ENCODE measurements at places on chromosomes 12 and 14.

GRCh38 chr14:94906577-94906976, 136.7 kb upstream of the GSC start:
- DNase-seq: no peak

GRCh38 chr12:121240484-121241101, 30.7 kb downstream of the P2RX4 start:
- DNase-seq: peak; percentile 81

- DNase-seq: no peak
Observed at GRCh38 chr14:79432640-79433039, 778.7 kb downstream of the DIO2 start.

GRCh38 chr14:91429385-91429784, 11.8 kb upstream of the CCDC88C start:
- DNase-seq: no peak

DNA sequence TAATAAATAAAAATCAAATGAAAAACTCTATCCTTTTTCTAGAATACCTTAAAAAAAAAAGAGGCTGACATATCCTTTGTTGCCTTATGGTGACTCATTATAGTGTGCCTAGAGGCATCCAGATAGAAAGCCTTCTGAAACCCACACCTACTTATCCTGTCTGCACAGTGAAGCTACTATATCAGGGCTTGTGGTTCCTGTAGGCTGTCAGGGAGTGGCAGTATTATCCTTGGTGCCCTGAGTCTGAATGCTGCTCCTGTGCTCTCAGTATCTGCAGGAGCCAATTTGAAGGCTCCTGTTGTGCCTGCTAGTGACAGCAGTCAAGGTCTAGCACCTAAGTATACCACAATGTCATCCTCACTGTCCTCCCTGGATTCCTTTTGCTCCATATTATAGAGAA, 168.4 kb upstream of the AVPR1A start:
- no peak for DNase-seq

DNA sequence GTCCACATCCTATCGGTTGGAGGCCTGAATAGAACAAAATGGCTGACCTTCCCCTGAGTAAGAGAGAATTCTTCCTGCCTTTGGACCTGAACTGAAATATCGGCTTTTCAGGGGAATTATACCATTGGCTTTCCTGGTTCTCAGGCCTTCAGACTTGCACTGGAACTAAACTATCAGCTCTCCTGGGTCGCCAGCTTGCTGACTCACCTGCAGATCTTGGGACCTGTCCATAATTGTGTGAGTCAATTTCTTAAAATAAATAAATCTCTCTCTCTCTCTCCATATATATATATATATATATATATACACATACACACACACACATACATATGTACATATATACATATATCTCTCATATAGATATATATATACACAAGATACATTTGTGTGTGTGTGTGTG, 41.6 kb downstream of the KCNK10 start:
- no peak for DNase-seq

GRCh38 chr14:61111209-61111665, 130.2 kb downstream of the SLC38A6 start:
- DNase-seq: no peak
